ENCODE measurements at places on chromosomes 1 and 21. TPM values are rescaled to one million over a fixed set of nuclear protein-coding genes. Genes with fewer than 3 reads are reported as not detected.

DNA sequence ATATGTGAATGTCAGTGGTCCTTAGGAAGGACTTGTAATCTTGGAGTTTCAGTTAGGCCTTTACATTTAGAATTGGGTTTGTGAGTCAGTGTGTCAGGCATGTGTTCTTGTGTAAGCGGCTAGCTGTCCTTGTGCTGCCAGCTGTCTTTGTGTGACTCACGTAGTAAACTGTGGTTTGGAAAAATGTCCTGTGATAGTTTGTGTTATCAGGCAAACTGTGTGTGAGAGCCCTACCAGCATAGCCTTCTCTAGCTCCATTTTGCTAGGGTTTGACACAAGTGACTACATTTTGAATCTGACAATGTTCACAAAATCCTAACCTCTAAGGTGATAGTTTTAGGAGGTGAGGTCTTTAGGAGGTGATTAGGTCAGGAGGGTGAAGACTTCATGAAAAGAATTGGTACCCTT, 6.9 kb upstream of the SLC35D1 start:
- DNase-seq, result peak; percentile 97

DNA sequence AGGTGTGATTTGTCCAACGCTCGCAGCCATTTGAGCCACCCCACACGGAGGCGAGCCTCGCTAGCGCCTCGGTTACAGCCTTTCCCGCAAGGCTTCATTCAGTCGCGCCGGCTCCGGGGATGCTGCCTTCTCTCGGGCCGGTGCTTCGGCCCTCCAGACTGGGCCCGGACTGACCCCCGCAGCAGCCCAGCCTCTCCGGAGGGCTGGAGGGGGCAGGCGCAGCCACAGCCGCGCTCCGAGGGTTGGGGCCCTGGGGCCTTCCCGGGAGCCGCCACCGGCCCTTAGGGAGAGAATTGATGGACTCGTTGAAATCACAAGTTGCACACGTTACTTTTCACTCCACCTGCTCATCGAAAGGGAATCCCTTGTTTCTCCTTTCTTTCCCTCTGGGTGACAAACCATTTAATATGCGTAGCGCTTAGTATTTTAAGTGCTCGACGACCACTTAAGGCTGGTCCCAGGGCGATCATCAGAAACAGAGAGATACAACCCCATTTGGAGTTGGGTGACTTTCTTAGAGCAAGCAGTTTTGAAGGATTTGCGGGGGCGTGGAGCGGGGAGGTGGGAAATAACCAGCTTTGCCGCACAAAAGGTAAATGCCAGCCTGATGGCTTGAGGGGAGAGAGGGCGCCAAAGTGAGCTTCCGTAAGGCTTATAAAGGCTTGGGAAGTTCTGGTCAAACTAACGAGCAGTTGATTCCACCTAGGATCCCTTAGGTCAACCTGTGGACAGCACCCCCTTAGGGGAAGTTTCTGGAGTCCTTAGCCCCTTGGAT, 24.6 kb upstream of the ENAH start:
- no peak for DNase-seq

DNA sequence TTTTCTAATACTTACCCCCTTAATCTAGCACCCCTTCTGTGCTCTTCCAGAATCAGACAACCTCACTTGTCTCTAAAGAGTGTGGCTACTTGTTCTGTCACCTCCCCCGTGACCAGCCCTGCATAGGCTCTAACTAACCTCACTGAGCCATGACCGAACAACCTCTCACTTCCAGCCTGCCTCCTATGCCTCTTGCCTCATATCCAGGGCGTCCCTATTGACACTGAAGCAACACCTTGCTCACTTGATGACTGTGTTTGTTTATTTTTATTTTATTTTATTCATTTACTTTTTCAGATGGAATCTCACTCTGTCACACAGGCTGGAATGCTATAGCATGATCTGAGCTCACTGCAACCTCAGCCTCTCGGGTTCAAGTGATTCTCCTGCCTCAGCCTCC, 235.1 kb upstream of the B3GALT2 start:
- DNase-seq, result no peak

The CD84 gene
- total RNA-seq, result not detected

The MR1 gene
- 47.5 TPM for total RNA-seq

The NEXN gene
- 6.0 TPM for total RNA-seq

The LCE2C gene
- total RNA-seq, result not detected

Data from M059J (cell line).